ENCODE measurements at places on chromosomes 5 and 9. TPM values are rescaled to one million over a fixed set of nuclear protein-coding genes. Genes with fewer than 3 reads are reported as not detected.

GRCh38 chr9:112764837-112765236, 14.3 kb downstream of the SNX30 start:
- no peaks in the 10 kb centered on the region for H3K36me3 ChIP-seq
- no peak overlapping the region for H3K4me3 ChIP-seq
- no peaks in the 10 kb centered on the region for H3K27me3 ChIP-seq
- no peaks in the 10 kb centered on the region for H3K4me1 ChIP-seq
- no peak for DNase-seq
- no peak overlapping the region for H3K27ac ChIP-seq

GRCh38 chr5:6494939-6495338, 46.3 kb downstream of the UBE2QL1 start:
- no peaks in the 10 kb centered on the region for H3K4me1 ChIP-seq
- no peak overlapping the region for H3K27ac ChIP-seq
- H3K27me3 ChIP-seq = no peaks in the 10 kb centered on the region
- H3K36me3 ChIP-seq = no peaks in the 10 kb centered on the region
- no peak for DNase-seq
- H3K4me3 ChIP-seq = no peak overlapping the region

- H3K27ac ChIP-seq = no peak overlapping the region
- H3K36me3 ChIP-seq = no peaks in the 10 kb centered on the region
- peak; percentile 88 for DNase-seq
- no peak overlapping the region for H3K4me3 ChIP-seq
- no peaks in the 10 kb centered on the region for H3K27me3 ChIP-seq
Observed at GRCh38 chr9:88258601-88259000, 120.3 kb upstream of the SPATA31C2 start.

- no peaks in the 10 kb centered on the region for H3K27me3 ChIP-seq
- DNase-seq = no peak
- no peaks in the 10 kb centered on the region for H3K4me1 ChIP-seq
- H3K27ac ChIP-seq = no peak overlapping the region
- H3K4me3 ChIP-seq = no peak overlapping the region
Observed at GRCh38 chr5:178121391-178122276, 8.3 kb downstream of the N4BP3 start.

GRCh38 chr5:109692852-109693251, 3.1 kb downstream of the MAN2A1 start:
- H3K36me3 ChIP-seq = no peaks in the 10 kb centered on the region
- H3K27ac ChIP-seq = no peak overlapping the region
- DNase-seq = no peak
- no peaks in the 10 kb centered on the region for H3K27me3 ChIP-seq
- peaks cover 7% of the 10 kb centered on the region for H3K4me1 ChIP-seq
- H3K4me3 ChIP-seq = peak overlapping the region; percentile 42

DNA sequence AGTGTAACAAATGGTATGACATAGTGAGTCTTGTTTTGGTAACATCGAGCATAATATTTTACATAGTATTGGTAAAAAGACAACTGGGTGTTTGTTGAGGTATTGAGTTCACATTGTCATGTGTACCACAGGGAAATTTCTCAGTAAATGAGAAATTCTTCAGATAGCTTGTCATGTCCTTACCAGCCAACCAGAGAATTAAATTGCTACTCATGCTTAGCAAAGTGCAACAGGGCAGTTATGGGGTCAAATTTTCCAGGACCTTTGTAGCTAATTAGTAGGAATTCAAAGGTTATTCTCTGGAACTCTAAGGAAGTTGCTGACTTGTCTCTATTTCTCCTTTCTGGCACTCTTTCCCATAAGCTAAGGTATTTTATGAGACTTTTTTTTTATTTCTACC, 595.7 kb downstream of the EFNA5 start:
- H3K4me1 ChIP-seq = no peaks in the 10 kb centered on the region
- no peaks in the 10 kb centered on the region for H3K27me3 ChIP-seq
- H3K27ac ChIP-seq = no peak overlapping the region
- no peak for DNase-seq

DNA sequence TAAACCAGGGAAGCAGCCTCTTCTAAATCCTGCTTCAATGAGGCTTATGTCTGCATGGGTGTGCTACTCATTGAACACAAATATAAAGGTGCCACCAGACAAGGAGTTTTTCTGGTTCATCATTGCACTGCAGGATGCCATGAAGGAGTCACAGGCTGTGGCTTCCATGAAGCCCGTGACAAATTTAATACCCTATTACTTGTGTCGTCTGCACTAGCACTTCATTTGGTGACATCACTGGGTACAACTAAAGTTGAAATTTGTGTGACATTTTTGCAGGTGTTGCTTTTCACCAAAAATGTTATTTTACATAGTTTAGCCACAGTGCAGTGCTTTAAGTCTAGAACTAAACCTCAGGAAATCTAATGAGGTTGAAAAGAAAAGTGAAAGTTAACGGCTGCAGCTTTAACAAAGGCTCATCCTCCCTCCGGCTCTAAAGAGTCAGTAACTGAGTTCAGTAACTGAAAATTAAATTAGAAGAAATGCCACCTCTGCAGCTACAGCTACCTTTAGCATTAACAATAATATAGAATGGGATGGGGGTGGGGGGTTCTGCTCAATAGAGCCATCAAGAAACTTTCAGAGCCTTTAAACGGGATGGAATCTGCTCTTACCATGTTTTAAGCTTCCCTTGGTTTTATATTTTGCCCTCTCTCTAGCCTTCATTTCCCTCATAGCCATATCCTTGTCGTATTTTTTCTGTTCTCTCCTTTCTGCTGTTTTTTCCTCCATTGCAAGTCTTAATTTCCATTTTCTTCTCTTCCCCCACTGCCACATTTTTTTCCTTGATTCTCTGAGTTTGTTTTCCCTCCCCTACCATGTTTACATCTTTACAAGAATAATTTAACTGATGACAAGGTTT, 233.8 kb upstream of the TMEM161B start:
- no peak for DNase-seq
- peak overlapping the region; percentile 8 for H3K4me3 ChIP-seq
- H3K4me1 ChIP-seq = no peaks in the 10 kb centered on the region
- no peaks in the 10 kb centered on the region for H3K27me3 ChIP-seq
- H3K27ac ChIP-seq = no peak overlapping the region

DNA sequence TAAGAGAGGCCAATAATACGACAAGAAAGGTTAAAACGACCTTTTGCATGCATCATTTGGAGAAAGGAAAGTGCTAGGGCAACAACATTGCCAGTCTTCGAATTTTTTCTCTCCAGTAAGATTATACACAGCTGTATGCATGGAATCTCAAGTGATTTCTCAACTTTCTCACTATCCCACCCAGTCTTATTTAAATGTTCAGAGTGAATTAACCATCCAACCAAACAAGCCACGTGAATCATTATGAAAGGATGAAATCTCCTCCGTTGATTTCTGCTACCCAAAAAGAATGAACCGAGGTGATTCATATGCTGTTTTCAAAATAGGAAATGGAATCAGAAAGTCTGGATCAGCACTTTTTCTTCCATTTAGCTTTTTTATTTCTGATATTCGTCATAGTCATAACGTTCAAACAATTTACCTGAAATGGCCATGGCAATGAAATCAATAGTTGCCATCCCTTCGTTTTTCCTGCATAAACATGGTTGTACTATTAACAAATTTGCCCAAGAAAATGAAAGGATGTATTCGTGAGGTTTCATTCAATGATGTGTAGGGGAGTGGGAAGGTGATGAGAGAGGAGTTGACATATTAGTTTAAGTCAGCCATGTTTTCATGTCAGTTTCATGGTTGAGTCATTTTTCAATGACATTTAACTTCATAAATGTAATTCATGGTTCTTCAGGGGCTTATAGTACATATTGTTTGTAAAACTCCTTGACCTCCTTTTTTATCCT, 170.9 kb upstream of the WWC1 start:
- H3K4me3 ChIP-seq = no peak overlapping the region

- H3K27me3 ChIP-seq = no peaks in the 10 kb centered on the region
- H3K36me3 ChIP-seq = no peaks in the 10 kb centered on the region
- no peak overlapping the region for H3K4me3 ChIP-seq
- DNase-seq = no peak
- H3K4me1 ChIP-seq = peaks cover 2% of the 10 kb centered on the region
Observed at GRCh38 chr5:37838933-37839341, 904 bp downstream of the GDNF start.

DNA sequence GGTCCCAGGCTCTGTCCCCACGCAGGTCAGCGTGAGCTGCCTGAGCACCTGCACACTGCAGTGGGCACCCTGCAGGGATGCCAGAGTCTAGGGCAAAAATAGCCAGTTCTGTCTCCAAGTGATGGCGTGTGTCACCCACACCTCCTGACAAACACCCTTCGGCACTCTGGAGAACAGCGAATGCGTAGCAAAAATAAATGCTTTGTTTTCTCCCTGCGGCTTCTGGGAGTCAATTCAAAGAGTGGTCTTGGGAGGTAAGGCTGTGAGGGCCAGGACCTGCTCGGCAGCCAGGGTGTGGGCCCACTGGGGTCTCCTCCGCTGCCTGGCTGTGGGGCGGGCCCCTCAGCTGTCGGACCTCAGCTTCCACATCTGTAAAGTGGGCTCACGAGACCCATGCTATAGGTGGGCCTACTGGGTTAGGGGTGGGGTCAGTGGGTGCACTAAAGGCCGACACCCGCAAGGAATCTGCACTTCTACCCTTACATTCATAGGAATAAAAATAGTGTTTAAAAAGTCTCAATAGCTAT, 37.4 kb downstream of the RASGEF1C start:
- no peaks in the 10 kb centered on the region for H3K4me1 ChIP-seq
- H3K27ac ChIP-seq = no peak overlapping the region
- H3K4me3 ChIP-seq = no peak overlapping the region
- DNase-seq = no peak
- no peaks in the 10 kb centered on the region for H3K27me3 ChIP-seq

GRCh38 chr9:89951675-89952074, 346.9 kb downstream of the GADD45G start:
- H3K36me3 ChIP-seq = no peaks in the 10 kb centered on the region
- no peak for DNase-seq
- no peak overlapping the region for H3K4me3 ChIP-seq
- H3K27ac ChIP-seq = no peak overlapping the region
- H3K4me1 ChIP-seq = no peaks in the 10 kb centered on the region

DNA sequence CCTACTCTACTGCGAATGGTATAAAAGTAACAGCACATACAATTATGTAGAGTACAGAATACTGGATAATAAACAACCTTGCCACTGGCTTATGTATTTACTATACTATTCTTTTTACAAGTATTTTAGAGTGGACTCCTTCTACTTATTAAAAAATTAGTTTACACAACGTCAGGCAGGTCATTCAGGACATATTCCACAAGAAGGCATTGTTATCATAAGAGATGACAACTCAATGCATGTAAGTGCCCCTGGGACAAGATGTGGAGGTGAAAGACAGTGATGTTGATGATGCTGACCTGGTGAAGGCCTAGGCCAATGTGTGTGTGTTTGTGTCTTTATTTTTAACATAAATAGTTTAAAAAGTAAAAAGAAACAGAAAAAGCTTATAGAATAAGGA, 421.7 kb downstream of the CDH12 start:
- H3K27ac ChIP-seq = no peak overlapping the region
- H3K36me3 ChIP-seq = no peaks in the 10 kb centered on the region
- H3K27me3 ChIP-seq = no peaks in the 10 kb centered on the region
- H3K4me3 ChIP-seq = no peak overlapping the region
- H3K4me1 ChIP-seq = no peaks in the 10 kb centered on the region

DNA sequence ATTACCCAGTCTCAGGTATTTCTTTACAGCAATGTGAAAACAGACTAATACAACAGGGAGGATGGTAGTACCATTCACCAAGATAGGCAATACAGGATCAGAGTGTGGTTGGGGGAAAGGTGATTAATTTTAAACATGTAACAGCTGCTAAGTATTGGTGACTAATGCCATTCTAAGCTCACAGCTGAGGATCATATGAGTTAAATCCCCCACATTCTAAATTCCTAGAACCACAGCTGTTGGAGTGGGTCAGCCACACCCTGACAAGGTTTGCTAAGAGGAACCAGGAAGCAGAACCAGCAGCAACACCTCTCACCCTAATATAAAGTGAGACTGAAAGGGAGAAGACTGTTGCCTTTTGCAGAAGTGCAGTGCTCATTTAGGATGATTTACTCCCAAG, 24.8 kb downstream of the HSPB3 start:
- H3K27me3 ChIP-seq = no peaks in the 10 kb centered on the region
- H3K4me1 ChIP-seq = no peaks in the 10 kb centered on the region
- no peak for DNase-seq
- no peaks in the 10 kb centered on the region for H3K36me3 ChIP-seq
- no peak overlapping the region for H3K4me3 ChIP-seq

DNA sequence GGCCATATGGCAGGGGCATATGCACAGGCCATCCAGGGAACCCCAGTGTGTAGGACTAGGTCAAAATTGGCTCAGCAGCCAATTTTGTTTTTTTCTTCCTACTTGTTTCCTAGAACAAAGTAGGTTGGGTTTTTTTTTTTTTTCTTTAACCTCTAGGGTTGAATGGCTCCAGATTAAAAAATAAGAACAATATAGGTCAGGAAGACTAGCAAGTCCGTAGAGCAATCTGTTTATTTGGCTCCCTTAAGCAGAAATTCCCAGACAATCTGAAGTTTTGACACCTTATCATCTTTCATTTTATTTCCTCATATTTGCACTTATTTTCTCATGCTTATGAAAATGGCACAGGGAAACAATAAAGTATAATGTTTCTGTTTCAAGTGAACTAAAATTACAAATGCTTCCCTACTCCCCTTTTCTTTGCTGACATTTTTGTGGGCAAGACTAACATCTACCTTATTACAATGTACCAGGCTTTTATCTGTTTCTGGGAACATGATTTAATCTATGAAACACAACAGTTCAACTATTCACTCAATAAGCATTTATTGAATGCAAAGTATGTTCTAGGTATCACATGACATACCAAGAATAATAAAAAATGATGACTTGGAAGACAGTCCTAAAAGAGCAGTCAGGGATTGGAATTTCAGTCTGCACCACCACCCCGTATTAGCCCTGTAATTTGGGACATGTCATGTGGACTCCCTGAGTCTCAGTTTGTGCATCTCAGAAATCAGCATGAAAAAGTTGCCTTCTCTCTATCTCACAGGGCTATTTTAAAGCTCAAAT, 30.5 kb downstream of the TLR4 start:
- H3K27ac ChIP-seq = no peak overlapping the region
- H3K27me3 ChIP-seq = no peaks in the 10 kb centered on the region
- no peaks in the 10 kb centered on the region for H3K4me1 ChIP-seq
- no peak for DNase-seq
- H3K4me3 ChIP-seq = no peak overlapping the region
- H3K36me3 ChIP-seq = no peaks in the 10 kb centered on the region

DNA sequence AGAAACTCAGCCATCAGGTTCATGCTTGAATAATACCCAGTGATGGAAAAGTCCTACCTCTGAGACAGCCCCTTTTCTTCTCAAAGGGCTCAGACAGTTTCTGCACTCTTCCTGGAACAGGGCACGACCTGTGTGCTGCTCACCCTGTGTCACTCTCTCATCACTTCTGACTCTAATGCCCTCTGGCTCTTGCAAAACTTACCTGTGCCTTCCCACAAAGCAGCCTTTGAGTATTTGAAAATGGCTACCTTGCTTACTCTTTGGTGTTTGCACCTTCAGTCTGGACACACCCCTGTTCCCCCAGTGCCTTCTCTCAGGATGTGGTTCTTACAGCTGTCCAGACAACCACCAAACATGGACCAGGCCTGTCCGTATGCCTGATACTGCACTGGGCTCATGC, 171.4 kb downstream of the GRIA1 start:
- no peak for DNase-seq
- H3K27ac ChIP-seq = no peak overlapping the region
- no peak overlapping the region for H3K4me3 ChIP-seq
- no peaks in the 10 kb centered on the region for H3K27me3 ChIP-seq

HSPB3 gene
- total RNA-seq = not detected

SMAD5 gene
- 85.8 TPM for total RNA-seq

ADGRD2 gene
- total RNA-seq = not detected

OR13C9 gene
- total RNA-seq = not detected

CFAP77 gene
- total RNA-seq = not detected

SLC9A3 gene
- total RNA-seq = 0.97 TPM

PCDHB1 gene
- not detected for total RNA-seq

GPR151 gene
- not detected for total RNA-seq

FAM221B gene
- total RNA-seq = not detected

ELAVL2 gene
- not detected for total RNA-seq

SAXO1 gene
- total RNA-seq = 0.29 TPM

PCDHGC4 gene
- total RNA-seq = 6.1 TPM

Data from aorta (tissue), 5 donors.